ENCODE measurements at places on chromosomes 4 and X. TPM values are rescaled to one million over a fixed set of nuclear protein-coding genes. Genes with fewer than 3 reads are reported as not detected.

- H3K27me3 ChIP-seq, result no peaks in the 10 kb centered on the region
- no peaks in the 10 kb centered on the region for H3K4me1 ChIP-seq
- no peak for DNase-seq
- no peak overlapping the region for H3K4me3 ChIP-seq
- no peak overlapping the region for H3K27ac ChIP-seq
These were observed 137.9 kb downstream of the FAM13A start for GRCh38 chr4:88919056-88919455.

GRCh38 chr4:86451560-86452330, 91.9 kb upstream of the MAPK10 start:
- no peak overlapping the region for H3K27ac ChIP-seq
- H3K27me3 ChIP-seq, result no peaks in the 10 kb centered on the region
- H3K36me3 ChIP-seq, result no peaks in the 10 kb centered on the region
- no peak for DNase-seq
- H3K4me1 ChIP-seq, result no peaks in the 10 kb centered on the region
- H3K4me3 ChIP-seq, result no peak overlapping the region

DNA sequence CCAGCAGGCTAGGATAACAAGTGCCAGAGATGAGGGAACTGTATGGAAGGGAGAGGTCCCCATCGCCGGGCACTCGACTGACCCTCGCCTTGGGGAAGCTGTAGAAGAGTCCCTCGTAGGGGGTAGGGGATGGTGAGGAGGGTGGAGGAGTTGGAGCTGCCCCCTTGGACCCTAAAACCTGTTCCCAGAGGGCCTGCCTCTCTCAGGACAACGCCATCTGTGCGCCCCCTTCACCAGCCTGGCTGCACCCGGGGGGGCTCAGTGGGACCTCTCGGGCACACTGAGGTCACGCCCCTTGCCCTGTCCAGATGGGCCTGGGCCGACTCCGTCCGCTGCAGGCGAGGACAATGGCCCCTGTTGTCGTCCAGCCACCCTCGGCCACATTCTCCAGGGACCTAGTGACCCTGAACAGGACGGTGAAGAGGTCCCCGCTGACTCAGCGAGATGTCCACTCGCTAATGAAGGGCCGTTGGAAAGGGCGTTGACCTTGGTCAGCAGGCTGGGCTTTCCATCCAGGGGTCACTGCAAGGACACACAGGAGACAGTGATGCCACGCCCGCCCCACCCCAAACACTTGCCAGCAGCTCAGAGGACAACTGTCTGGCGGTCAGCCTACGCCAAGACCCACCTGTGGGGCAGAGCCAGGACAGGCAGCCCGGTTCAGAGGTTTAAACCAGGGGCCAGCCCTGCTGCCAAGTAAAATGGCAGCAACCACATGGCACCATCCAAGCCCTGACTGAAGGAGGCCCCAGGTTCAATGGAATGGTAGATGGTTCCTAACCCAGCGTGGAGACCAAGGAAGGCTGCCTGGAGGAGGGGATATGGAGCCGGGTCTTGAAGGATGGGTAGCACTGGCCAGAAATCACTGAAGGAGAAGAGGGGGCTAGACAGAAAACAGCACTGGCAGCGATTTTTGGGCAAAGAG, 51.2 kb downstream of the HMX1 start:
- H3K27me3 ChIP-seq, result peaks cover 36% of the 10 kb centered on the region
- no peaks in the 10 kb centered on the region for H3K36me3 ChIP-seq

IKBKG gene
- total RNA-seq, result 15.2 TPM

DNA sequence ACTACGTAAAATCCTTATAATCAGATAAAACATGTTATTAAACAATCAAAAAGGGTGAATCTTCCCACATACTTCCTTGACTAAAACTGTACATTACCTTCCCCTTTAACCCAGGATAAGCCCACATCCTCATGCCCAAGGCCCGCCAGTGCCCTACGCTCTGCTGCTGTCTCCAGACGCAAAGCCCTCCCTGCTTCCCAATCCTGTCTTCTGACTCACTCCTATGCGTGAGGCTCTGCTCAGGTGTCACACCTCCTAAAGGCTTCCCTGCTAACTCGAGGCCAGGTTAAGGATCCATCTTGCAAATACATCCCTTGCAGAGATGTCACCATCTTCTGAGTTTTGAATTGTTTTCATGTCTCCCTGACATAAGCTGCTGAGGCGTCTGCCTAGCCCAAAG, 61.6 kb downstream of the STX18 start:
- no peaks in the 10 kb centered on the region for H3K36me3 ChIP-seq
- H3K27me3 ChIP-seq, result no peaks in the 10 kb centered on the region
- H3K4me1 ChIP-seq, result peaks cover 12% of the 10 kb centered on the region
- no peak overlapping the region for H3K4me3 ChIP-seq

DNA sequence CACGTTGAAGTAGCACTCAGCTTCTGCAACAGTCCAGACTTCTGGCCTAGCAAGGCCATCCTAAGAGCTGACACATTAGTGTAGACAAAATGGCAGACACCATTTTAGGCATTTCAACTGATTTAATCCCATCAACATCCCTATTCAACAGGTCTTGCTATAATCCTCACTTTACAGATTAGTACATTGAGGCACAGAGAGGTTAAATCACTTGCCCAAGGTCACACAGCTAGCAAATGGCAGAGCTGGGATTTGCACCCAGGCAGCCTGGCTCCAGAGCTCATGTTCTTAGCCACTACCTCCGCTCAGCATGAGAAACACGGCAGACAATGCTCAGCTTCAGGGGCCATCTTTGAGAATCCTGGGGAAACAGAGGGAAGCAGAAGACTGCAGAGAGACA, 107.9 kb upstream of the TRIM2 start:
- H3K27me3 ChIP-seq, result no peaks in the 10 kb centered on the region
- H3K4me3 ChIP-seq, result no peak overlapping the region

DNA sequence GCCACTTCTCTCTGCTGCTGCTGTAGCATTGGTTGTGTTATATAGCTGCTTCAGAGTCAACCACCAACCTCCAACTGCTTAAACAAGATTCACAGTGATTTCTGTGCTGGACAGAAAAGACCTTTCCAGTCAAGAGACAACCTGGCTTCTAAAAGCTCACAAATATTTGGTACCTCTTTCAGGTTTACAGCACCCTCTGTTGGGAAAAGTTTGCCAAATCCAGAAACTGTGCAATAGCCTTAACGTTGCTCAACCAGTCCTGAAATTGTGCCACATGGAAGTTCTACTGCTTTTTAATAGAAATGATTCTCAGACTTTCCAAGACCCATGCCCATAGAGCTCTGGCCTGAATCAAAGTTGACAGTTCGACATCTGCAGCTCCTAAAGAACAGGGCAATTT, 842.1 kb upstream of the HTR2C start:
- peaks cover 23% of the 10 kb centered on the region for H3K27me3 ChIP-seq
- H3K36me3 ChIP-seq, result no peaks in the 10 kb centered on the region
- H3K4me3 ChIP-seq, result no peak overlapping the region
- H3K27ac ChIP-seq, result no peak overlapping the region
- no peak for DNase-seq
- H3K4me1 ChIP-seq, result no peaks in the 10 kb centered on the region

DNA sequence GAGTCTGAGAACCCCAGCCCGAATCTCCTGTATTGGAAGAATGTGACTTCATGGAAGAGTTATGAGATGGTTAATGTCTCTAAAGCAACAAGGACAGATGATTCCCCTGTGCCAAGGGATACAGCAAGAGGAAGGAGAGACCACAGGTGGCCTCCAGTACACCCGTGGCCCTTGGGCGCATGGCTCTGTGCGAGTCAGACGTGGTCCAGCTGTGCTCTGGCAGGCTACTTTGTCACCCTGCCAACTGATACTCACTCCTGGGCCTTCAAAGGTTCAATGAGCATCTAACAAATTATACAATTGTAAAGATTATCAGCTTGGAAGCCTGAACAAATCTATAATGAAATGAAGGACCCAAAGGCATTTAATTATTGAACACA, 71.7 kb downstream of the NYX start:
- H3K36me3 ChIP-seq, result no peaks in the 10 kb centered on the region
- no peaks in the 10 kb centered on the region for H3K27me3 ChIP-seq
- no peak overlapping the region for H3K4me3 ChIP-seq
- H3K4me1 ChIP-seq, result no peaks in the 10 kb centered on the region
- H3K27ac ChIP-seq, result no peak overlapping the region
- no peak for DNase-seq

HEPH gene
- 8.8 TPM for total RNA-seq

BEX5 gene
- total RNA-seq, result 5.3 TPM

DNA sequence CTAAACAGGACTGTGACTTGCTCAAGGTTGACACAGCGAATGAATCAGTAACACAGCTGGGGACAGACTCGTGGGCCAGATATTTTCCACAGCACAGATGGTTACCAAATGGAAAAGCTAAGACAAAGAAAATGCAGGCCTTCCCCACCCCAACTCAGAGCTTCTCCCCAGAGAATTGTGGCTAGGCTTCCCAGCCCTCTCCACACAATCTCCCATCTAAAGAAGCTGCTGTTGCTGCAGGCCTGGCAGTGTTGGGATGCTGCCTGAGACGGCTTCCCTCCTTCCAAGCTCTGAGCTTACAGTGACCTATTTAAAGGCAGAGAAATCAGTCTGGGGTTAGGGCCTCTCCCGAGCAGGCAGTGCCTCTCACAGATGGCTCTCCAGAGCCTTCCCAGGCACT, 46.5 kb upstream of the PGRMC1 start:
- no peak for DNase-seq
- no peaks in the 10 kb centered on the region for H3K36me3 ChIP-seq
- H3K27me3 ChIP-seq, result no peaks in the 10 kb centered on the region
- no peak overlapping the region for H3K4me3 ChIP-seq
